ENCODE measurements at places on chromosomes 16 and 17. TPM values are rescaled to one million over a fixed set of nuclear protein-coding genes. Genes with fewer than 3 reads are reported as not detected.

- peak; percentile 46 for DNase-seq
These were observed 91.0 kb downstream of the GSG1L start for GRCh38 chr16:27972500-27972899.

GRCh38 chr17:1150863-1151600 is 28.7 kb downstream of the ABR start:
- peak; percentile 53 for DNase-seq

DNA sequence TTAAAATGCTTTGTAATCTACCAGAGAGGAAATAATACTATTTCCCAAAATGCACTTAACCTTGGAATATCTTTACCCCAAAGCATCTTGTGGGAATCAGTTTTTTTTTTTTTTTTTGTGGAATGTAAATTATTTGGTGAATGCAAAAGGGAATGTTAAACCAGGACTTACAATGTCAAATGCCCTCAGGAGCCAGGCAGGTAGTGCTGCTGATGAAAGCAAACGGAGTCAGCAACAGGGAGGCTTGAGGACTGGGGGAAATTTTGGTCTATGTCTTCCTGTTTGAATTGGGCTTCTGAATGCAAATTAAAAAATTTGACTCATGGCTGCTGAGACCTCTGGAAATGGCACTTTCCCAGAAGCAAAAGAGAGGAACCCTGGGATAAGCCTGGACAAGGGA is 96.5 kb upstream of the NLRP1 start:
- DNase-seq, result no peak

- DNase-seq, result peak; percentile 64
These were observed 2.3 kb downstream of the OXLD1 start for GRCh38 chr17:81664051-81664470.

- peak; percentile 100 for DNase-seq
These were observed 143.3 kb upstream of the ANKFN1 start for GRCh38 chr17:56009795-56010651.

- no peak for DNase-seq
These were observed 650.4 kb upstream of the RBFOX1 start for GRCh38 chr16:6682142-6682811.

DNA sequence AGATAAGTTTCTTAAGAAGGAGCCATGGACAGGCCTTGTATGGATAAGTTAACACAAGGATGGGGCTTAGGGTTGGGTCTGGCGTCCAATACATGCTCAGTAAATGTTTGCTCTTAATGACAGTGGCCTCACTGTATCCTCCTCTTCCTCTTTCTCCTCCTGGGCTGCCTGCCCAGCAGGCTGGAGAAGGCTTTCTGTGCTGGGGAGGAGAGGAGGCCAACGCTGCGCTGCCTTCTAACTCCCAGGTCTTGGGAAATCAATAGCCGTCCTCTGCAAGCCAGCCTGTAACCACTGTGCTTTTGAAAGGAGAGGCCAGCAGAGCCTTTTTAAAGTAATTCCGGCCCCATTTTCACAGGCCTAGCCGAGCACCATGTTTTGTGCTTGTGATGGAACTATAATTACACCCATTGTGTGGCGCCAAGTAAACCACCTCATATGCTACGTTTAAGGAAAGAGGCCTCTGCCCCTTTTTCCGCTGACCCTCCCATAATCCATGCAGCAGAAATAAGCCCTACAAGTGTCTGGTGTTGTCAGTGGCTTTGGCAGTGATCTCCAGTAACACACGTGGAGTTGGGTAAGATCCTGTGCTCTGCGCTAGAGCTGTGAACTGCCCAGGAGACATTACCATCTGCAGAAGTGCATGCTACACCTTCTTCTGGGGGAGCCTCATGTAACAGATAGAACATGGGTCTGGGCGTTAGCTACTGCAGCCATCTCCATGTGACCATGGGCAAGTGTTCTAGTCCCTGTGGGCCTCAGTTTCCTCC is 368.2 kb downstream of the SNX29 start:
- DNase-seq, result no peak

- DNase-seq, result no peak
These were observed 938 bp downstream of the NCOR1 start for GRCh38 chr17:16214190-16215001.

Gene ANKRD40CL
- not detected for total RNA-seq

Gene LAT
- total RNA-seq, result 1.8 TPM

Gene NOL3
- 70.9 TPM for total RNA-seq

DNA sequence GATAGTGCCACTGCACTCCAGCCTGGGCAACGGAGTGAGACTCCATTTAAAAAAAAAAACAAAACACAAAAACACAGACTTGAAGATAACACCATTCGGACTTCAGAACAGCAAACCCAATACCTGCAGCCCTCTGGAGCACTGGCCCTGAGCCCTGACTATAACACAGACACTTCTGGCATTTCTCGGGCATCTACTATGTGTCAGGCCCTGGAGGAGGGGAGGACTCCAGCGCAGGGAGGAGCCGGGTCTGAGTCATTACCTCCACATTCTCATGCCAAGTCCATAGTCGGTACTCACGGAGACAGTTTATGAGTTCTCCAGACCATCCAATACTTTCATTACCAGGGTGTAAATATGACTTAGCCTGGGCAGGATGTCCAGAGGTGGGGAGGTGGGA is 48.8 kb downstream of the PITPNM3 start:
- DNase-seq, result peak; percentile 76

Gene TLCD2
- 1.7 TPM for total RNA-seq

Gene ARL5C
- total RNA-seq, result not detected

Gene SLC52A1
- total RNA-seq, result not detected

- DNase-seq, result peak; percentile 4
These were observed 107.7 kb upstream of the GPR139 start for GRCh38 chr16:20181416-20181815.

GRCh38 chr17:17788967-17789366 is 47.8 kb downstream of the SREBF1 start:
- DNase-seq, result no peak
